ENCODE measurements at places on chromosomes 3 and 15.

DNA sequence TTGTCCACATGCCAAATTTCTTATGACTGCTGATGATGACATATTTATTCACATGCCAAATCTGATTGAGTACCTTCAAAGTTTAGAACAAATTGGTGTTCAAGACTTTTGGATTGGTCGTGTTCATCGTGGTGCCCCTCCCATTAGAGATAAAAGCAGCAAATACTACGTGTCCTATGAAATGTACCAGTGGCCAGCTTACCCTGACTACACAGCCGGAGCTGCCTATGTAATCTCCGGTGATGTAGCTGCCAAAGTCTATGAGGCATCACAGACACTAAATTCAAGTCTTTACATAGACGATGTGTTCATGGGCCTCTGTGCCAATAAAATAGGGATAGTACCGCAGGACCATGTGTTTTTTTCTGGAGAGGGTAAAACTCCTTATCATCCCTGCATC lies 17.3 kb downstream of the B3GNT5 start:
- DNase-seq = no peak

DNA sequence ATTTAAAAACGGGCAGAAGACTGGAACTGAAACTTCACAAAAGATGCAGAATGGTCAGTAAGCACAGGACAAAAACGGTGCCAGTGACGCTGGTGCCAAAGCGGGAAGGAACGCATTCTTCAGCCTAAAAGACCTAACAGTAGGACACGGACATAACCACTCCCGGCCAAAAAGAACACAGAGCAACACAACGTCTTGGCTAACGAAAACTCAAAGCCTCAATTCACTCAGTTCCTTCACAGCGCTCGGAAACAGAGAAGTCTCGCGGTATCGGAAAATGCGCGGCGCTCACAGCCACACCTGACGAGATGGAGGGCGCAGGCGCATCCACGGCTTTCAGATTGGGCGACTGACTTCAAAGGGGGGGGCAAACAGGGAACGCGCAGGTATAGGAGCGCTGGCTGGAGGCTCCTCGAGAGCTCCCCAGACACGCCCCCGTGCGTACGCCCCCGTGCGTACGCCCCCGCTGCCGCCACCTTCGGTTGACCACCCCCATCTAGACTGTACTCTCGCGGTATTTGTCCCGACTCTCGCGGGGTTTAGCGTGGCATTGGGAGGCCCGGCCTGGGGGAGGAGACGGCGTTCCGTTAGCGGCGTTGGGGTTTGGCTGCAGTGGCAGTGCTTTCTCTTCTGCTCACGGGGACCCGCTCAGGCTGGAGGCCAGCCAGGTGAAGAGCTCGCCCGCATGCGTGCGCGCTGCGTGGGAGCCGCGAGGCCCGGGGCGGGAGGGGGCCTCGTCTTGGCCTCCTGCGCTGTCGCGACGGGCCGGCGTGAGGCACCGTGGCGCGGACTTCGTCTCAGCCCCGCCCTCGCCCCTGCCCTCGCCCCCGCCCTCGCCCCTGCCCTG lies at the start of gene NKTR:
Gene NKTR, plus strand, starts transcription at position 576 of the 847 bp plus-strand sequence. CDS start 321 bp downstream, outside the sequence.
- DNase-seq = peak; percentile 98

DNA sequence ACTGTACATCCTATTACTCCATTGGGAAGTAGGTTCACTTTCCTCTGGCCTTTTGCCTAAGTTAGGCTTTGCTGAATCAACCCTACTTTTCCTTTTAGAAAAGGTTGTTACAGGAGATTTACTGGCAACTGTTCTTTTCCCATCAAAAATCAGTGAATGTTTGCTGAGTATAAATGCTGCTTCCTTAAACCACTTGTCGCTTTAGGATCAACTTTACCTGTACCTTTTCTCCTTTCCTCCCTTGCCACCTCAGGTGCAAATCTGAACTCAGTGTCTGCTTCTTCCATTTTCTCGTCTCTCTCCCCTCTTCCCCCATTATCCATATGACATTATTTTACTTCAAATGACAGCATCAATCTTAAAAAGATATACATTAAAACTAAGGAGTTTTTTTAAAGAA lies 69.5 kb upstream of the GOLGA6B start:
- no peak for DNase-seq

DNA sequence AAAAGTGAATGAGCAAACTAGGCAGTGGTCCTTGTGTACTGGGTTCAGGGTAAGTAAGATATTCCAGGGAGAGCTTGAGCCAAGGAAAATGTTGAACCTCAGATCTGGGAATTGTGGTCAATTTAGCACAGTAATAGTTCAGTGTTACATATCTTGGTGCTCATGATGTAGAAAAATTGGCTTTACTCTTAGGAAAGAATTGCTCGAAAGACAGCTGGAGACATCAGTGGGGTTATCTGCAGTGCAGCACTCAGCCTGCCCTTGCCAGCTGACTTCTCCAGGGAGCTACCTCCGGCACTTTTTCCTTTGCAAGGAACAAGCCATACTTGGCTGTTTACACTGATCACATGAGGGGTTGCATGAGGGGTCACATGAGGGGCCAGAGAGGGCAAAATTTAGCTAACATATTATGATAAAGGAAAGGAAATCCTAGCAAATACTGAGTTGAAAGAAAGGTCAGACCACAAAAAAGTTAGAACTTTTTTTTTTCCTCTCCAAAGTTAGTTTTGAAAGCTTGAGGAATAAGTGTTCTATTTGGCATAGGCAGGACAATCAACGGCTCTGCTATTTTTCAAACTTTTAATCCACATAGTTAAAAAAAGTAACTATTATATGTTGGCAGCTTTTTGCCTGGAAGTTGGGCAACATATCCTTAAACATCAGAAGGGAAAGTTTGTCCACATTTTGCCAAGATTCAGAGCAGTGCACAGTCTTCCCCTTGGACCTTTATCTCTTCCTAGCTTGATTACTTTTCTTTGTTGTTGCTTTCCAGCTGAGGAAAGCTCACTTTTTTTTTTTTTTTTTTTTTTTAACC lies 92.4 kb downstream of the COL6A6 start:
- DNase-seq = no peak

GRCh38 chr3:9969632-9970019 lies 17.0 kb downstream of the EMC3 start:
- no peak for DNase-seq

DNA sequence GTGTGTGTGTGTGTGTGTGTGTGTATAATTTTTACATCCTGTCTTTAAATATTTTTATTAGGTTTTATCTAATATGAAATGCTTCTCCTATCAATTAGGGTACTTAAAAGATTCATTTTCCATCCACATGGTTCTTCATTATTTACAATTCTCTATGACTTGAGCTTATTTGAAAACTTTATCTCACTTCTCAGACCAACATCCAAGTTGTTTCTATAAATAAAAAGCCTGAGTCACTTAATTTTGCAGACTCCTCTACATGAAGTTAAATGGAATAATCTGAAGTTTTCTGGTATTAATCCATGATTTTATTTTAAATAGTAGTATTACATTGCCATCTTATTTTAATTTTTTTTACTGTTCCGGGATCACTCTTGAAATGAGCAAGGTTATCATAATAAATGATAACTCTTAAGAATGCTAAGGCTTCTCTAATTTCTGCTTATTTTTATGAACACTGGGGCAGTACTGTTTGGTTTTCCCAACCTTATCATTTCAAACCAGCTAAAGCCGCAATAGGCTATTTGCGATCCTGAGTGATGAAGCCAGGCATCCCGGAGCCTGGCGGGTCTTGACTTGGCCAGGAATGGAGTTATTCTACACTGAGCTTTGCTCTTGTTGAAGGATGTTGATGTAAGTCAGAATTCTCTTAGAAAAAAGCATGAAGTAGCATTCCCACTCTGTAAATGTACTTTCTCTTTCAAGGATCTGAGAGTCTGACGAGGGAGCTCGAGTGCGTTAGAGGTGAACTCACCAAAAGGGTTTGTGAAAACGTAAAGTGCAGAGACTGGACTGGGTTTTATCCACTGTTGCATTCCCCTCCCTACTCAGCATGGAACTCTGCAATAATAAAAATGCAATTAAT lies 220.2 kb upstream of the LRTM1 start:
- no peak for DNase-seq

GRCh38 chr15:63573533-63573932 lies 23.7 kb upstream of the FBXL22 start:
- no peak for DNase-seq

- DNase-seq = peak; percentile 6
Measured at GRCh38 chr3:120350401-120350941, 1.3 kb upstream of the LRRC58 start.

- DNase-seq = peak; percentile 67
Measured at GRCh38 chr3:25594007-25594502, 70.7 kb downstream of the TOP2B start.

GRCh38 chr3:38083871-38084333 lies 44.9 kb downstream of the DLEC1 start:
- DNase-seq = no peak

DNA sequence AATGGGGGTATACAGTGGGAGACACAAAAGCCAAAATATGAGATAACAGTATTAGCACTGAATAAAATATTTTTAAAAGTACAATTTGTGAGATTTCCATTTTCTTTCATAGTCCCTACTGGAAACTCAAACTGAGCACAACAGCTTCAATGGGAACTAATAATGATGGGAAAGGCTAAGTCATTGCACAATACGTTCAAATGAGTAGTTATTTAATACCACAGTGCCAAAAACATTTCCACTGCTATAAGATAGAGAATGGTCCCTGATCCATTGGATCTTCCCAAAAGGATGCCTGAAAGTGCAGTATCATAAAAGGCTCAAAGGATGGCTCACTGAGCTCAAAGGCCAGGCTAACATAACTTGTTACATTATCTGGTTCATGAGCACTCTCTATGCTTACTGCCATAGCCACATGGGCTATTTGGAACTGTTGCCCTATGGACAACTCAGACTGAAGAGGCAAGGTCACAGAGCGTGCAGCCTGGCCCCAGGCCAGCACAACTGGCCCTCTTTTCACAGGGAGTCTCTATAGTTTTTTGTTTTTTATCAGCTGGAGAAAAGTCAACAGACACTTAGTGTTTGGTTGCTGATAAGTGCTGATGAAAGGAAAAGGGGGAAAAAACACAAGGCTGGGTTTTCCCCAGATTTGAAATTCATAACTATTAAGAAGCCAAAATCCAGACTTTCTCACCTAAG lies 54.1 kb upstream of the PPIB start:
- peak; percentile 72 for DNase-seq

DNA sequence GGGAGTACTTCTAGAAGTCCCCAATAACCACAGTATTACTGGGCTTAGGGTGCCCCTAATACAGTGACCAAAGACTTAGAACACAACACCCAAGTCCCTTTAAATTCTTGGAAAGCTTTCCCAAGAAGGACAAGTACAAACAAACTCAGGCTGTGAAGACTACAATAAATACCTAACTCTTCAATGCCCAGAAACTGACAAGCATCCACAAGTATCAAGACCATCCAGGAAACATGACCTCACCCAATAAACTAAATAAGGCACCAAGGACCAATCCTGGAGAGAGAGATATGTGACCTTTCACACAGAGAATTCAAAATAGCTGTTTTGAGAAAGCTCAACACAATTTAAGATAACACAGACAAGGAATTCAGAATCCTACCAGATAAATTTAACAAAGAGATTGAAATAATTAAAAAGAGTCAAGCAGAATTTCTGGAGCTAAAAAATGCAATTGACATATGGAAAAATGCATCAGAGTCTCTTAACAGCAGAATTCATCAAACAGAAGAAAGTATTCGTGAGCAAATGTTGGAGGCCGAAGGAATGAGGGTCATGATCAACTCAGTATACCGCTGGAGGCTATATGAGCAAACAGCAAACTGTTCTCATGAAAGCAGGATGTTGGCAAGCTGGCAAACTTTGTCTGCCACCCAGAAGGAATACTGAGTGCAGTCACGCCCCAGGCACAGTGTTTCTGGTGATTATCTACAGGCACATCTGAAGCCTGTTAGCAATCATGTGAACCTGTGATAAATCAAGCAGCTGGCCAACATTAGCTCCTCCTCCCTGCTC lies 87.0 kb upstream of the NECTIN3 start:
- no peak for DNase-seq

GRCh38 chr3:124209426-124209825 lies 217.5 kb upstream of the ROPN1 start:
- DNase-seq = no peak

DNA sequence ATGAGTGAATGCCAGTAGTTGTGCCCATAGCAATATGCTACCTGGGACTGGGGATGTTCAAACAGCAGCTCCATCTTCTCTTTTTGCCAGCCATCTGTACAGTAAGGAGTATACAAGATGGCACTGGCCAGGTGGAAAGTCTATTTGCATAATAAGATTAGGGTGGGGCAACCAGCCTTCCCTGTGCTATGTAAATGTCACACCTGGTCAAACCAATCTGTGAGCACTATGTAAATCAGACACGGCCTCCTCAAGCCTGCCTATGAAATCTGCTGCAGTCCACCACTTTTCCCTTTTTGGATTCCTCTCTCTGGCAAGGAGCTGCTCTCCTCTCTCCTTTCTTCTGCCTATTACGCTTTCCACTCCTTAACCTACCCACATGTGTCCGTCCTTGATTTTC lies 53.0 kb downstream of the C3orf80 start:
- peak; percentile 76 for DNase-seq

DNA sequence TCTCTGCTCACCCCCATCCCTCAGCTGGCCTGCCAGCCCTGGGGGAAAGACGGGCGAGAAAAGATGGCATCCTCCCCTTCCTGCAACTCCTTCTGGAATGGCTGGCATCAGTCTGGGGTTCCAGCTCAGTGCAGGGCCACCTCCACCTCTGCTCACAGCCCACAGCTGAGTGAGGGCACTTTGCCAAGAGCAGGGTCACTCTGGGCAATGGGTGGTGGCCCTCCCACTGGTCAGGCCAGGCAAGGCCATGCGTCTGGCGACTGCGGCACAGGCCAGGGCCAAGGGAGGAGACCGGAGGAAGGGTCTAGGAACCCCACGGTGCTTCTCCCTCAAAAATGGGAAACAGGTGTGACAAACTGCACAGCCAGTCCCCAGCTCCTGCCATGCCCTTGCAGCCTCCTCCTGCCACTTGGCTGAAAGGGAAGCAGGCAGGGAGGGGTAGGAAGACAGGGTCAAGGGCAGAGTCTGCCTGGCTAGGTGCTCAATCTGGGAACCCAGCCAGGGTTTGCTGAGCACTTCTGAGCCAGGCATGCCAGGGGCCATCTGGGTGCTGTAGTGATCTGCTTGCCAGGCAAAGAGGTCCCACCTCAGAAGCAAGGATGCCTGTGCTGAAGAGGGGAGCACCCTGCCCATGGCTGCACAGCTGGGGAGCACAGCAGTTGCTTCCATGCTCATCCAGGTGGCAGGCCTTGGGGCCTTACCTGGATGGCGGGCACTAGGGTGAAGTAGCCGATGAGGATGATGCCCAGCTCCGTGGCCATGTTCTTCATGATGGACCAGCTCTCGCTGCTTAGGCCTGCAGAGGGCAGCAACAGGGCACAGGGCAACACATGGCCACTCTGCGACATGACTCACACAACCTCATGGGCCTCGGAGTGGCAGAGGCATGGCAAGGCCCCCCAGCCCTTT lies 41.2 kb downstream of the PTPN23 start:
- peak; percentile 25 for DNase-seq

- peak; percentile 64 for DNase-seq
Measured at GRCh38 chr3:176905331-176905730, 292.0 kb downstream of the TBL1XR1 start.

Data from NCI-H69 (cell line).